ENCODE measurements at places on chromosomes 4 and X.

GRCh38 chr4:150207871-150208270 is 129.6 kb downstream of the DCLK2 start:
- no peak for DNase-seq

DNA sequence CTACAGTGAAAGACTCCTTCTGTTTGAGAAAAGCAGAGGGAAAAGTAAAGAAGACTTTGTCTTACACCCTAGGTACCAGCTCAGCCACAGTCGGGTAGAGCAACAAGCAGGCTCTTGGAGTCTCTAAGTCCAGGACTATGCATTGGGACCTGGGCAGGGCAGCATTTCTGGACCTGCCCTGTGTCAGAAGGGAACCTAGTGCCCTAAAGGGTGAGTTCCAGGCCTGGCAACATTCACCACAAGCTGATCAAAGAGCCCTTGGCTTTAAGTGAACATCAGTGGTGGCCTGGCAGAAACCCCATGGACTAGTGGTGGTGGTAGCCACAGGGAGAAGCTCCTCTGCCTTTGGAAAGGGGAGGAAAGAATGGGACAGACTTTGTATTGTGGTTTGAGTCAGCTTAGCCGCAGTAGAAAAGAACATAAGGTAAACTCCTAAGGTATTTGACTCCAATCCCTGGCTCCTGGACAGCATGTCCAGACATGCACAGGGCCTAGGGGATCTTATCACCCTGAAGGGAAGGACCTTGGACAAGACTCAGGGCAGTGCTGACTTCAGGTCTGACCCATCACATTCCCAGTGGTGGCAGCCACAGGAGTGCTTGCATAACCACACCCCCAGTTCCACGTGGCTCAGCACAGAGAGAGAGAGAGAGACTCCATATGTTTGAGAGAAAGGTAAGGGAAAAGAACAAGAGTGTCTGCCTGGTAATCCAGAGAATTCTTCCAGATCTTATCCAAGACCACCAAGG is 32.6 kb downstream of the CCDC158 start:
- peak; percentile 31 for DNase-seq

DNA sequence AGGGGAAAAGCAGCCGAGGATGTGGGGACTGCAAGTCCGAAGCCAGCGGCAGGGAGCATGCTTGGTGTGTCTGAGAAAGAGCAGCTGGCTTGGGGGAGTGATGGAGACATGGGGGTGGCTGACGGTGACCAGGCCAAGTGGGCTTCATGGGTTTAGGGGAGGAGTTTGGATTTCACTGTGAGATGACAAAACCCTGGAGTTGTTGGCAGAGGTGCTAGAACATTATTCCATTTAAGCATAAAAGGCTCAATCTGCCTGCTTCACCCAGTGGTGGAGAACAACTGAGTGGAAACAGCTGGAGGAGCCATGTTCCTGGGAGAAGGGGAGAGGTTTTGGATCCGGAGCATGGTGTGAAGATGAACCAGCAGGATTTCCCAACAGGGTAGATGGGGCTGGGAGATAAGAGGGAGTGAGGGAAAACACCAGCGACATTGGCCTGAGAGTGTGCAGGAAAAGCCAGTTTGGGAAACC is 318.0 kb upstream of the TAPT1 start:
- no peak for DNase-seq

DNA sequence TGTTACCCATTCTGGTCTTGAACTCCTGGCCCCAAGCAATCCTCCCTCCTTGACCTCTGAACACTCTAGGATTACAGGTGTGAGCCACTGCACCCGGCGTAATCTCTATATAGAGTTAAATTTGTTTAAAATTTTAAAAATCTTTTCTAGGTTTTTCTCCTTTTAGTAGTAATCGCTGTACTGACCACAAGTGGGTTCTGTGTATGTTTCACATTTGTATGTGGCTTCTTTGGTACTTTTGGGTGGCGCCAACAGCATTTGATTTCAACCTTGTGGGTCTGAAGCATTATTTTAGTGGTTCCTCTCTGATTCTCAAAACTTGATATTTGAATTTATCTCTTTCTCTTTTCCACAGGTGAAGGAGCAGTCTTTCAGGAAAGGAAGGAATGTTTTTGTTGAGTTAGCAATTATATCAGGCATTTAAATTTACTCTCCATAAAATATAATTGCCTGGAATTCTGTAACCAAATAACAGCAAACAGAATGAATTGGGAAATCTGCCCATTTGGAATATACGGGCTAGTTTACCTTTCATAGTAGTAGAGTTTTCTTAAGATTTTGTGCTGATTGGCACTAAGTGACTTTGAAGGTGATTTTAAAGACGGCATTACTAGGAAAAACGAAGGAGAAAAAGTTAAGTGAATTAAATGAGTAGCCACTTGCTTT is 29.5 kb downstream of the ARHGAP10 start:
- no peak for DNase-seq

DNA sequence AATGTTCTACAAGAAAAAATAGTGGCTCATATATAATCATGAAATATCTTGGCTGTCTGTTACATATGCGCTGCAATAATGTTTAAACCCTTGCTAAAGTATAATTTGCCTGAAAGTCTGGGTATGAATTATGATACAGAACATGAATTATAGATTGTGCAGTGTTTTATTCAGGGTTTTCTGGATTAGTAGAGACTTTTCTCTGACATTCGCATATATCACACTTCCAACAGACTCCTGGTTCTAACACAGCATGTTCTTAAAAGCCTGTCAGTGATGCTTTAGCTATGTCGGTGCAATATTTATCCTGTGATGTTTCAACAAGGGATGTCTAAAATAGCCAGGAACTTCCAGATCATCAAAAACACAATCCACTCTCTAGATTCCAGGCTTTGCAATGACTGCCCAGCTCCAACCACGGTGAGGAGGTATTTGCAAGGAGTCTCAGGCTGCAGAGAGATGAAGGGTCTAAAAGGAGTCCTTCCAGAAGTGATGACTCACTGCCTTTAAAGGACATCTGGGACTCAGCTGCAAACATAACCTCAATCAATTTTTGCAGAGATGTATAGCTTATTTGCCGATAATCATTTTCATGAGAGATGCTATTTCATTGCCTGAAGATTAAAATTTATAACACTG is 69.4 kb downstream of the RWDD4 start:
- DNase-seq: no peak

DNA sequence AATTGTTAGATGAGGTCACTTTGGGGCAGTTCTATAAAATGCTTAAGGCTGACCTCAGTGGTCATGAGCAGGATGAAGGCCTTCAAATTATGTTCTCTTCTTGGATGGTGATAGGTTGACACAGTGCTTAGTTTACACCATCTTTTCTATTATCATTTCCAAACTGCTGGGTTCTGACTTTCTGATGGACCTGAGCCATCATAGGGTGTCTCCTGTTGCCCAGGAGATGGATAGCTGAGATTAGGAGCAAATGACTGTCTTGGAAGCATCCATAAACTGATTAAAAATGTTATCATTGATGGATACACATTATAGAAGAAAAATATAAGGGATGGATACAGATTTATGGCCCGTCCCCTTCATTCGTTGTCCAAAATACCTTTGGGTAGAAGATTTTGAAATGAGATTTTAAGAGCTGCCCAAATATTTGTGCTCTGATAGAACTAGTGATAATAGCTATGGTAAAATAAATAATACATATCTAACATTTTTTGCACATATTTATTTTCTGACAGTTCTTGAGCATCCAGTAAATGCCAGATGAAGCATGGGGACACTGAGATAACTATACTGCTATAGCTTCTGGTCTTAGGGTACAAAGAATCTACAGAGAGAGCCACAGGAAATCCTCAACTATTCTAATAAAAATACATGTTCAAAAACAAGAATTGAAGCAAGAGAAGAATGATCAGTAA is 839.4 kb upstream of the LCORL start:
- DNase-seq: no peak

- DNase-seq: no peak
Measured at GRCh38 chr4:54440394-54441136, 211.5 kb downstream of the PDGFRA start.

DNA sequence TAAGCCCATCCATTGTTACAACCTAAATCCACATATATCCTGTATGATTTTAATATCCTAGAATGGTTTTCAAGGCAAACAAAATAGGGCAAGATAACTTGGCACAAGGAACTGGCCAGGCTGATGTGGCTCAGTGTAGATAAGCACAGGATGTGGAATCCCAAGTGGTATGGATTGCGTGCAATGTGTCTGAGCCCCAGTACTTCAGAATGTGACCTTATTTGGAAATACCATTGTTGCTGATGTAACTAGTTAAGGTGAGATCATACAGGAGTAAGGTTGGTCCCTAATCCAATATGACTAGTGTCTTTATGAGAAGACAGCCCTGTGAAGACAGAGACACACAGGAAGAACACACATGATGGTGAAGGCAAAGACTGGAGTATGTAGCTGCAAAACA is 72.4 kb downstream of the IL21 start:
- no peak for DNase-seq

DNA sequence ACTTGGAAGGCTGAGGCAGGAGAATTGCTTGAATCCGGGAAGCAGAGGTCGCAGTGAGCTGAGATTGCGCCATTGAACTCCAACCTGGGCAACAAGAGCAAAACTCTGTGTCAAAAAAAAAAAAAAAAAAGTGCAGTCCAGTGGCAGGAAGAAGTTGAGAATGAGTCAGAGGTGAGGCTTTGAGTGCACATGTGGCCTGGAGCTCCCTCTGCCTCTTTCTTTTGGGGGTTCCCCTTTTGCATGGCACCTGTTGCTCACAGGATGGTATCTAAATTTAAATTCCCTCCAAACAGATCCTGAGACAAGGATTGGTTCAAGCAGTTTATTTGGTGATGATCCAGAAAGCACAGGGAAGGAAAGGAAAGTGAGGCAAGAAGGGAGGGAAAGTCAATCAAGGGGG is 151.4 kb upstream of the STX18 start:
- DNase-seq: peak; percentile 68

GRCh38 chrX:96707804-96708203 is 23.2 kb downstream of the DIAPH2 start:
- DNase-seq: no peak

- no peak for DNase-seq
Measured at GRCh38 chr4:149785696-149786431, 29.8 kb downstream of the IQCM start.

GRCh38 chr4:71501992-71502391 is 163.2 kb downstream of the SLC4A4 start:
- DNase-seq: no peak

DNA sequence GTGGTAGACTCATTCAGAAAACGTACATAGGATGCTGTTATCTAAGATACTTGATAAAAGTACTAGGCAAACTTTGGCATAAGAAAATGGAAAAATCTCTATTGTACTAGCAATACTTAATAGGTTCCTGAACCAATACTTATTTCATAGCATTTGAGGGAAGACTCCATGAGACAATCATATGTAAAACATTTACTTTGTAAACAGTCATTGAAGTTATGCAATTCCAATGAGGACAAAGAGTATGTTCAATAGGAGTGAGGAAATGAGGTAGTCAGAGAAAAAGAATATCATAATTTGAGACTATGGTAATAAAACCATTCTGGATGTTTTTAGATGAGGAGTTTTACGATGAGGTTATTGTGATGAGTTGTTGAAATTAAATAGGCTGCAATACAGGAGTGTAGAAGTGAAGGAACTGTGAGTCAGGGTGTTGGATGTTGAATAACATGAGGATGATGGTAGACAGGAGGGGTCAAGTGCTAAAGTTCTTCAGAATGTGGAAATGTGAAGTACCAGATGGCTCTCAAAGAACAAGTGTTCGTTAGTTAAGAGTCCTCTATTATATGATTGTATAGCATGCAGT is 397.9 kb downstream of the PPP3CA start:
- DNase-seq: no peak

Data from PC-9 (cell line).